ENCODE measurements at places on chromosomes 2 and 18.

DNA sequence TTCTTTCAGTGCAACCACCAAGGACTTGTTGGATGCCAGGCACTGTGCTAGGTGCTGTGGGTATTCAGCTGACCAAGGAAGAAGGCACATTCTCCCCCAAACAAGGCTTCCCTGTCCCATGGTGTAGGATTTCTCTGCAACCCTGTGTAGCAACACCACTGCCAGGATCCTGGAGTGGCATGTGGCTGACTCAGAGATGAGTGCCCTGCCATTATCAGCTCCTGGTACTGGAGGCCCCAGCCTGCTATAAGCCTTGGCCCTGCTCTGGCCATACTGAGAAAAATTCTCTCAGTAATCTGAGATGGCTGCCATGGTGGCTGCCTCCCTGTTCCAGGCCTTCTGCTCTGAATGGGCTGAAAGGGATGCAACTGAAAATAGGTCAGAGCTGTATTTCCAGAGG is 4.3 kb downstream of the SMYD5 start:
- no peak for DNase-seq

GRCh38 chr2:64604155-64604554 is 49.6 kb downstream of the SERTAD2 start:
- DNase-seq = no peak

- no peak for DNase-seq
These were observed 242.1 kb downstream of the ZEB2 start for GRCh38 chr2:144277622-144278354.

- DNase-seq = no peak
These were observed 3.5 kb upstream of the GDF7 start for GRCh38 chr2:20663196-20664070.

GRCh38 chr18:7541835-7542234 is 25.3 kb upstream of the PTPRM start:
- DNase-seq = no peak

- no peak for DNase-seq
These were observed 53.7 kb downstream of the EMX1 start for GRCh38 chr2:72971036-72971435.

DNA sequence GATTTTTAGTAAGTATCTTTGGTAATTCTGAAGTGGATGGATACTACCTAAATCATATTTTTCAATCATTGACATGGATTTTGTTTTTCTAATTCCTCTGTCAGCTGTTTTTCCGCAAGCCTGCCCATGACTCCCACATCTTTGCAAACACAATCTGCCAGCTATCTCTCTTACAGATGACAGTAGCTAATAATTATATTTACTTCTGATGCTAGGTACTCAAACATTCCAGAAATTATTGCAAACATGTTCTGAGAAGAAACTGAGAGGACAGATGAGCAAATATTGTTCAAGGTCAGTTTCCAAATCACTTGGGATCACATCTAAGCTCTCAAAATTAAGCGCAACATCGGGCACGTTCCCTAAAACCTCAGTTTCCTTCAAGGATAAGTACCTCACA is 270.0 kb upstream of the CDH19 start:
- no peak for DNase-seq

- DNase-seq = no peak
These were observed 54.7 kb downstream of the THADA start for GRCh38 chr2:43541165-43541564.

GRCh38 chr2:235560345-235560744 is 66.5 kb downstream of the AGAP1 start:
- DNase-seq = no peak

DNA sequence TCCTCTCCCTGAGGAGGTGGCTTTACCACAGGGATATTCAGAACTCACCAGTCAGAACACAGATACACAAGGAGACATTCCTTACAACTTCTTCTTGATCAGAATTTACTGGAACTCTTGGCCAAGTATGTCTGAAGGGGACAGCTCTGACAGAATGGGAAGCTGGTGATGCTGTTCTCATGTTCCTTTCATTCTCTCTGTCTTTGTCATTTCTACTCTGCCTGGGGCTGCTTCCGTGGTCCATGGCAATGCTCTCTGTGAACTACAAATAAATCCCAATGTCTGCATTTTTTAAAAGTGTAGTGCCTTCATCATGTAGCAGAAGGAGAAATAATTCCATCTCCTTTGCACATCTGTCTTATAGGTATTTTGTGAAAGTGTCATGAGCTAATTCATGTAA is 730.3 kb downstream of the CNTNAP5 start:
- DNase-seq = no peak

GRCh38 chr18:35303610-35304009 is 13.6 kb upstream of the ZSCAN30 start:
- DNase-seq = no peak

DNA sequence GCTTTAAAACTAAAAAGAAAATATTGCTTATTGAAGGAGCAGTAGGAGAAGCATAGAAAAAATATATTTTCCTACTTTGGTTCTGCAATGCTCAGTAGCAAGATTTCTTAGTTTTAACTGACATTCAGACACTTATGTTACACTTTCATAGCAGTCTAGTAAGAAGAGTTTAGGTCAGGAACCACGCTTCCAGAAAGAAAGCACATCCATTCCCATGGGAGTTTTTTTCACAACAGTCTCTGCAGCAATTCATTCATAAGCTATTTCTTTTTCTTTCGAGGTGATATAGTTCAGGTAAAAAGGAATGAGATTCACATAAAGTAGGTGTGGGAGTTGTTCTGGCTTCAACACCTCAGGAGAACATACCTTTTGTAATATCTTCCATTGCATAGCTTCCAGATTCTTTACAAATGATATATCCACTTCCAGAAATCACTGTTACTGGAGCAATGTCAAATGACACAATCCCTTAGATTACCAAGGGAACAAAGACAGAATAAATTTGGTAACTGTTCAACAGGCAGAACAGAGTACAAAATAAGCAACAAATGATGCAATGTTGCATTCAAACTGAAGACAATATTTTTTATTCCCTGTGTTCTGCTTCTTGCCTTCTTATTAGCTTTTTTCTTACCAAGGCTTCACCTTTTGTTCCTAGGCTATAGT is 95.2 kb upstream of the GULP1 start:
- no peak for DNase-seq

DNA sequence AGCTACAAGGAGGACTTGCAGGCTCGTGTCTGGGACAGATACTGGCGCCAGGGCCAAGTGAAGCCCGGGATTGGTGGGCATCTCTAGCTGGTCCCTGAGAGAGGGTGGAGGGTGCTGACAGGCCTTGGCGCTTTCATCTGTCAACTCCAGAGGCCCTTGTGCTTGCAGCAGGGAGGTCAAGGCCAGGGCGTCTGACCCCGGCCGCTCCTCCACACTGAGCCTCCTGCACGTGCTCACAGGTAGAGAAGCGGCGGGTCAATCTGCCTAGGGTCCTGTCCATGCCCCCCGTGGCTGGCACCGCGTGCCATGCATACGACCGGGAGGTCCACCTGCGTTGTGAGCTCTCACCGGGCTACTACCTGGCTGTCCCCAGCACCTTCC is 9.5 kb downstream of the CAPN10 start:
- DNase-seq = no peak

DNA sequence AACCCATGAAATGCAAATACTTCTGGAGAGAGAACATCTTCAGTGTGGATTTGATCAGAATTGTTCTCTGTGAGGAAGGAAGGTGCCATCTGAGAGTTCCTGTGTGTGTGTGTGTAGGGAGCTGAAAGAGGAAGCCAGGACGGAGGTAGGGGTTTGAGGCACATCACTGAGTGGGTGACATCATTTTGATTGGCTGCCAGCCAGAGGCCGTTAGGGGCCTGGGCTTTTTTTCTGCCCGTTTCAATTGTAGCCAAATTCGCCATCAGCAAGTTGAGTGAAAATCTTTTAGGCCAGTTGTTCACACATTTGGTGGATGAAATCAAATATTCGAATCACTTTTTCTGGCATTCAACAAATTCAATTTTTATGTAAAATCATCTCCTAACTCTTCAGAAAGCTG is 48.9 kb downstream of the TSN start:
- no peak for DNase-seq

DNA sequence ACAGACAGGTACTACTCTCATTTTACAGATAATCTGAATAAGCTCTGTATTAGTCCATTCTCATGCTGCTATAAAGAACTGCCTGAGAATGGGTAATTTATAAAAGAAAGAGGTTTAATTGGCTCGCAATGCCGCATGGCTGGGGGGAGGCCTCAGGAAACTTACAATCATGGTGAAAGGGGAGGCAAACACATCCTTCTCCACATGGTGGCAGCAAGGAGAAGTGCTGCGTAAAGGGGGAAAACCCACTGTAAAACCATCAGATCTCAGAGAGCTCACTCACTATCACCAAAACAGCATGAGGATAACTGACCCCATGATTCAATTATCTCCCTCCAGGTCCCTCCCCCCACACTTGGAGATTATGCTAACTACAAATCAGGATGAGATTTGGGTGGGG is 254.4 kb downstream of the KCNE4 start:
- no peak for DNase-seq

DNA sequence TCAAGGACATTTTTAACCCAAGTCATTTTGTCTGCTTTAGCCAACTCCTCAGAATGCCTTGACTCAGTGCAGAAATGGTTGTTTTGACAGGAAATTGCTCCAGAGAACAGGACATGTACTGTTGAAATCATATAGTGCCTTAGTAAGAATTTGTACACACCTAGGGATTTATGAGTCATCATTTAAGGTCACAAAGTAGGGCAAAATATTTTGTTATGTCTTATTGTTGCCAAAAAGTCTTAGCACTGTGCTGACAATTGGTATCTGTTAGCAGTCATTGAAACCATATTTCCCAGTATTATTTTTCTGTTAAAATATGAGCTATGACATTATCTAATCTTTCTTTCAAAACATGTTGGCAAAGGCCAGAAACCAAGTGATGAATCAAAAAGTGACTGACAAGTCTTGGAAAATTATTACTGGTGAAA is 104.5 kb downstream of the OSBPL6 start:
- DNase-seq = no peak

- no peak for DNase-seq
These were observed 26.1 kb downstream of the KIF5C start for GRCh38 chr2:148901142-148901541.

DNA sequence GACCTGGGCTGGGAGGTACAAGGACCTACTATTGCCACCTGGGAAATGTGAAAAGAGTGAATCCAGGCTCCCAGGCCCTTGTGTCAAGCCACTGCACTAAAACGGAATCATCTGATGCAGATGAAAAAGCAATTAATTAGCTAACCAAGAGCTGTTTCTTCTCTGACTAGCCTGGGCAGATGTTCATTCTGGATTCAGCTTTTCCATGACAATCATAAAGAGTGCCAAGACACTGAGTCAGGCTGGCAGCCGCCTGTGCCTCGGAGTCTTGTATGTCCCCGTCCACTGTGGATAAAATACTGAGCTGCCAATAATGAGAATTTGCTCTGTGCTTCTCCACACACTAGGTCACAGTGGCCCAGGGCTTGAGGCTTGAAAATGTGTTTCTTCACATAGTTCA is 21.7 kb upstream of the LCLAT1 start:
- DNase-seq = no peak

DNA sequence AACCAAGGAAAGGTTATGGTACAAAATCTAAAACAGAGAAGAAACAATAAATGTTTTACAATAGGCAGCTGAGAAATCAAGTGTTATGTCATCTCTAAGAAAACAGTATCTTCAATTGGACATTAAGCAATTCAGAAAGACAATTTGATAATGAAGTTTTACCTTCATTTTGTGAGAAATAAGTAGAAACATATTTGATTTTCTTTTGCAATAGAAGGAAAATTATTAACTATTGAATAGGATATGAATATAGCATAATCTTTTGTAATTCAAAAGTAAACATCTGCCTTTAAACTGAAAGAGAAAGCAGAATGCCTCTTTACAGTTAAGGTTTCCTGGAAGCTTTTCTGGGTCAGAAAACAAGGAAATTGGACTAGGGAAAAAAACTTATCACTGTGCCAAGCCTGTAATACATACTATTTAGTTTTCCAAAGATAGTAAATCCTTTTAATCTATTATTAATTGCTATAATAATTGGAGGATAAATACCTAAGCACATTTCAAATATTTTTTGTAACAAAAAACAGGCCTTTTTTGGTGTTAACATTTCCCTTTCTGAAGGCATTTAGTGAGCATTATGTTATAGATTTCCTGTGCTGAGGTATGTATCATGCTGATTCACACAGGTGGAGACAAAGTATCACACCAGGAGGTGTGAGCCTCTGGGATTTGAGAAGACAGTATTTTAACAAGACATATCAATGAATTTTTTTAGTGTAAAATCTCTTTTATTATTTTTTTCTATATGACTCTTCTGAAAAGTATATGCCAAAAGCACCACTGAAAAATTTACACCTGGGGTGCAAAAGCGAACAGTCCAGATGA is 947.0 kb upstream of the CDH2 start:
- no peak for DNase-seq

GRCh38 chr2:18610651-18611050 is 21.3 kb upstream of the NT5C1B start:
- DNase-seq = no peak

GRCh38 chr18:36297417-36298125 is at the start of gene FHOD3:
TSS of gene FHOD3 (plus strand) at chr18:36297713. CDS start at chr18:36297836, 123 bp downstream.
- DNase-seq = no peak

- no peak for DNase-seq
These were observed 1.7 kb upstream of the FOSL2 start for GRCh38 chr2:28390746-28391563.

GRCh38 chr2:28991460-28991859 is 10.4 kb downstream of the TOGARAM2 start:
- no peak for DNase-seq

DNA sequence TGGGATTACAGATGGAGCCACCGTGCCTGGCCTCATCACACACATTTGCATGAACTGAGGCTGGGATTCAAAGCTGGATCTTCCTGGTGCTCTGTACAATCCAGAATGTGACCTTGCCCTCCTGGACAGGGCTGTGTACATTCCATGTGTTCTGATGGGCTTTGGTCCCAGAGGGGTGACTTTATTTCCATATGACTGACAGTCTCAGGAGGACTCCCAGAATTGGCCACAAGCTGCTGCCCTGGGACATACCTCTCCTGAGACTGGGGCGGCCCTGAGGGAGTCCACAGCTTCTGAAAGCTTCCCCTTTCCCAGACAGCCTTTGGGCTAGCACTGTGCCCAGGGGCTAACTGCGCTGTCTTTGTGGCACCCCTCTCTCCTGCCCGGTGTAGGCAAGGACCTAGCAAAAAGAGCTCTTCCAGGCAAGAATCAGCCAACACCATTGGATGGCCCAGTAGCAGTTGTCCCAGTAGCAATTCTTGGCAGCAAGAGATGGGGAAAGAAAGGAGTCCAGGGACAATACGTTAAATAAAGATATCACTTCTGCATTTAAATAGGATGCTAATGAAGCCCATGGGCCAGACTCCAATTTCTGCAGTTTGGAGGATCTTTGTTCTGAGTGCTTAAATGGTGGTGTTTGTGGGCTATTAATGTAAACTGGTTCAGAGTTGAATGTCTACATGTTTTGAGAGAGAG is 26.4 kb upstream of the ZNF532 start:
- DNase-seq = no peak

GRCh38 chr18:23300231-23300805 is 152.8 kb upstream of the RIOK3 start:
- DNase-seq = no peak

DNA sequence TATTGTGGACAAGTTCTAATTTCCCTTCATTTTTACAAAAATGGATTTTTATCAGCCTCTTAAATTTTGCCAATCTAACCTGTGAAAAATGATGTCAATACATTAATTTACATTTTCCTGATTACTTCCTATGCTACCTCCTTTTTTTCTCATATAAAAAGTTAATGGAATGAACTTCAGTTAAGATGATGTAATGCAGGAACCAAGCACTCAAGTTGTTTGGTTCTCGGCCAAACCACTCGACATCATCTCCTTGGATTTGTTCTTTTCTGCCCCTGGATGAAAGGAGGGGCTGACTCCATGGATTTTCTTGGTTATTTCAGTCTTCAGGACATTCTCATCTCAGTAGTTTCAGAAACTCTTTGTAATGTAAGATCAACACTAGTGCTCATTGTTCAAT is 253.1 kb upstream of the NXPH2 start:
- no peak for DNase-seq

All from esophagus squamous epithelium (tissue), 5 donors.